ENCODE measurements at places on chromosomes 12 and 14.

GRCh38 chr14:35399083-35399937 is 5.2 kb downstream of the NFKBIA start:
- no peak for DNase-seq

GRCh38 chr12:125890971-125891370 is 825.7 kb downstream of the AACS start:
- no peak for DNase-seq

- DNase-seq = no peak
Measured at GRCh38 chr12:32477714-32478113, 78.4 kb downstream of the FGD4 start.

GRCh38 chr12:71567537-71567936 is 96.1 kb downstream of the ZFC3H1 start:
- no peak for DNase-seq

DNA sequence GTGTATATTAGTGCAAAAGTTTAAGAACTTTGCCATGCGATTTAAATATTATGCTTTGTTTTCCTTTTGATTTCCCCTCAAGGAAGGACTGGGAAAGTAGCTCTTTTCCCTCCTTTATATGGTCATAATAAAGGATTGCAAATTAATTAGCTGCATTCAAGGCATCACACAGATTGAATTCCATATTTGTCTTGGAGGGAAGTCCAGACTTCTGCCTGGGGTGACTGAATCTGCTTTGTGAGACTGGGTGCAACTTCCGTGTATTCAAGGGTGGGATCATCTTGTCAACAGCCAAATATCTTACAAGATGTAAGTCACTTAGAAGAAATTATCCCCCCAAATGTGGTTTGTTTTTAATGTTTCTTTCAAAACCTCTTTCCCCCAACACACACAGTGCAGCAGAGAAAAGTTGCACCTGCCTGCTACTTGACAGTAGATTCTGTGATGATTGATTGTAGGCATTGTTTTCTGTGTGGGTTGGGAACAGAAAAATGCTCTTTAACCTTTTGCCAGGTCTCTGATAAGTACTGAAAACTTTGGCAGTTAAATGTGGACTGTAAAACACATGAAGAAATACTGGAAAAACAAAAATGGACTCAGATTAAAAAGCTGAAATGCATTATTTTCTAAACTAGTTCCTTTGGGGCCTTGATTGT is 28.4 kb downstream of the STK38L start:
- DNase-seq = no peak

DNA sequence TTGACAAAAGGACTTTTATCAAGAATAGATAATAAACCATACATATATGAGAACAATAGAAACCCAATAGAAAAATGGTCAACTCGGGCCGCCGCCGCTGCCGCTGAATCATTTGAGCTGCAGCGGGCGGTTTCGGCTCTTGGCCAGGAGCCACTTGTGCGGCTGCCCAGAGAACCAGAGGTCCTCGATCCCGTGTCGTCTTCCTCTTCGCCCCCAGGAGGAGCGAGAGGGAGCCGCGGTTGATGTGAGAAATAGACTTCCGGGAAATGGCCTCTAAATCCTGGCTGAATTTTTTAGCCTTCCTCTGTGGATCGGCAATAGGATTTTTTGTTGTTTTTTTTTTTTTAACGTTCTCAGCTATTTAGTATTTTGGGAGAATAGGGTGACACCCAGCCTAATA is 44.8 kb downstream of the CPSF6 start:
- DNase-seq = no peak

All from esophagus squamous epithelium (tissue), 5 donors.